ENCODE measurements at places on chromosomes 5 and 9.

- no peak for DNase-seq
Observed at GRCh38 chr5:178519804-178520203, 70.4 kb downstream of the COL23A1 start.

GRCh38 chr9:77038281-77039036 is 19.0 kb downstream of the FOXB2 start:
- no peak for DNase-seq

- no peak for DNase-seq
Observed at GRCh38 chr9:38249587-38250210, 142.8 kb upstream of the ALDH1B1 start.

DNA sequence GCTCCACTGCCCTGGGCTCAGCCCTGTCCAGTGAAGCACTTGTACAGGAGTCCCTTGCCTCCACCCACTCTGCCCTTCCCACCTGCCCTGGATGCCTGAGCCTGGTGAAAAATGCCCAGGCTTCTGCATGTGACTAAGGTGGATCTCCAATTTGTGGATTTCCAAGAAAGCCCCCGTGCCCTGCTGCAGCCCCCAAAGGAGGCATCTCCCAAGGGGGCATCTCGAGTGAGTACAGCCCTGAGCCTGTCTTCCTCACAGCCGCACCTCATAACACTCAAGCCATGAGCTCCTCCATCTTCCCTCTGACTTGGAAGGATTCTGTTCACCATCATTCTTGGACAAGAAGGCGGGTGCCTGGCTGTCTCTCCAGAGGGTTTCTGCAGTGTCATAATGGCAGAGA is 158.0 kb upstream of the PPP1R26 start:
- no peak for DNase-seq

GRCh38 chr5:139710319-139711066 is 62.3 kb downstream of the CXXC5 start:
- DNase-seq: peak; percentile 24

GRCh38 chr5:59189472-59190244 is 606.8 kb downstream of the RAB3C start:
- DNase-seq: no peak

GRCh38 chr9:93288341-93288740 is 104.4 kb downstream of the WNK2 start:
- peak; percentile 3 for DNase-seq

All from T-helper 2 cell treated with Interferon-gamma antibody and Interleukin-4, amounts not matched to agents 5 μg/mL and 100 μg/mL, for 36 hours (primary cell).